NCI-H2029 treated with DMSO at 0.1 percent for 48 hours (cell line): ENCODE measurements at places on chromosomes 7 and 10.

GRCh38 chr10:95242581-95243317 lies 48.1 kb downstream of the PDLIM1 start:
- peak; percentile 4 for DNase-seq

GRCh38 chr10:8017277-8017676 lies 37.2 kb upstream of the GATA3 start:
- DNase-seq, result no peak

- DNase-seq, result no peak
Measured at GRCh38 chr7:101804967-101805366, 12.5 kb upstream of the CUX1 start.

DNA sequence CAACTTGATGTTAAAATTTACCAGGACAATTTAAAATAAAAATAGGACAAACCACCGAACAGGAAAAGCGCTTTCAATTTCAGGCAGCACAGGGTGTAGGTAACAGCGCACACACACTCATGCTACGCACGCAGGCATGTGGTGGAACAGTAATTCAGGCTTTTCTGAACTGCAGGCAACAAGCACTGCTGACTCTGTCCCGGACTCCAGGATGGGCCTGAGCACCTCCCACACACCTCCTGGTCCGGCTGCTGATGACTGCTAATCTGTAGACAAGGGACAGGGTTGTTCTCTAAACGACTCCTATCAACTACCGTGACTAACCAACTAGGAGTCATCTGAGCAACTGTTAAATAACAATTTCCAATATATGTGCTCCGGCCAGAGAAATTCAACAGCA lies 192.6 kb upstream of the FRMD4A start:
- no peak for DNase-seq

DNA sequence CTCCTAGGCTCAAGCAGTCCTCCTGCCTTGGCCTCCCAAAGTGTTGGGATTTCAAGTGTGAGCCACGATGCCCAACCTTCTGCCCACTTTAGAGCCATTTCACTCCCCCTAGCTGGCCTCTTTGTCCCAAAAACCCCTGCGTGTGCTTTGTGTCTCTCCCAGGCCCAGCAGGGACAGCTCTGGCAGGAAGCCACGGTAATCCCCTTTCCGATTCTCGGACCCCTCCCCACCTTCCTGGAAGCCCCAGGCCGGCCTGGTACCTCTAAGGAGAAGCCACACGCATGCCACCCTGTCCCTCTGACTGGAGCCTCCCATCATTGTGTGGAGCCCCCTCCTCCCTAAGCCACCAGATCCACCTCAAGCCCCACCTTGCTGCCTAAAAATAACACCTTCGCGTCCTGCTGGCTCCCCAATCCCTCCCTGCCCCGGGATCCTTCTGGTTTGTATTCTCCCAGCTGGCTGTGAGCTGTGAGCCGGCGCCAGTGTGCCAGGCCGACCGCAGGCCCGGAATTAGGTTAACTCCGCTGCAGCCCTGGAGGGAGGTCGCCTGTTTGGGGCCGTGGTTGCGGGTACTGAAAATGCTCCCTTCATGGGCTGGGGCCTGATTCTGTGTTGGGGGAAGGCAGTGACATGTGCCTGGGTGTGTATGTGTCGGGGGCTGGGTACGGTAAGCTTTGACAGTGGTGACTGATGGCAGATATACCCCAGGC lies 16.4 kb upstream of the SRRM3 start:
- no peak for DNase-seq

- no peak for DNase-seq
Measured at GRCh38 chr7:134440476-134440875, 18.4 kb downstream of the AKR1B1 start.

DNA sequence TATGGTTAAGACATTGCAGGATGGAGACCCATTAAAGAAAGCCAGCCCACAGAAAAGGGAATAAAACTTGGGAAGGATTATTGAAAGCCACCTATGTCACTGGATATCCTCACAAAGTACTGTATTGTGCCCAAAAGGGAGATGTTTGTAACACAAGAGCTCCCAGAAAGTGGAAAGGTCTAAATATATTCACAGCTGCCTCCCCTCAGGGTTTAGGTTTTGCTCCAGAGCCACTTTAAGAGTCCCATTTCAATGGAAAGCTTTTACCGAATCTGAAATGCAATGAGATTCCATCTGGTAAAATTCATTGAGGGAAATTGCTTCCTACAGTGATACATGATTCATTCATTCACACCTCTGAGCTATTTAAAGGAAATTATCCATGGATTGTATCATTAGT lies 176.4 kb downstream of the XPNPEP1 start:
- DNase-seq, result no peak

DNA sequence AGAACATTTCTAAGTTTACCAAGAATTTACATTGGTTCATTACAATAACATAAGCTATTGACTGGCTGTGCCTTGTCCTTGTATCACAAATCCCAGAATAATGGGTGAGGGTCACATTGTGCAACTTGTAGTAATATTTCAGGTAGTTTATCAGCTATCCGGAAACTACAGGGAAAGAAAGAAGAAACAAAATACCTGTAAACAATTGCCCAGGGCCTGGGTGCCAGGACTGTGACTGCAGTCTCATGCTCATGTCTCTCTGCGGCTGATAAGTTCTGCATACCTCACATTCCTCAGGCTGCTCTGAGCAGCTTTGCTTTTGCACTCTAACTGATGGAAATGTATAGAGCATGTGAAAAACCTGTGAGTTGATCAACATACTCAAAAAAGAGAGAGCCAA lies 131.8 kb upstream of the TRIM24 start:
- no peak for DNase-seq

- no peak for DNase-seq
Measured at GRCh38 chr10:11026773-11027172, 9.1 kb downstream of the CELF2 start.

DNA sequence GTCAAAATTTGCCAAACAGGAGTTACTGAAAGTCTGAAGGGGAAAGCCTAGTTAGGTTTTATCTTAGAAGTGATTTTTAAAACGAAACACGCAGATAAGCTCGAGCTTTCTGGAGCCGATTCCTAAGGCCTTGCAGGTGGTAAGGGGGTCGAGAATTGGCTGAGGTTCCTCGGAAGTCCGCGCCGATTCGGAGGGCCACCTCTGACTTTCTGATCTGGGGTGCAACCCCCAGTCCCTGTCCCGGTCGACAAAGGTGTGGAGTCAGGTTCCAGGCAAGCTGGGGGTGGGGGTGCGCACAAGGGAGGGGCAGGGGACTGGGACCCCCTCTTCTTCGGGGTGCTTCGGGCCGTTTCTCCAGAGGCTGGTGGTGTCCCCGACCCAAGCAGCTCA lies 701 bp upstream of the CUL1 start:
- no peak for DNase-seq

DNA sequence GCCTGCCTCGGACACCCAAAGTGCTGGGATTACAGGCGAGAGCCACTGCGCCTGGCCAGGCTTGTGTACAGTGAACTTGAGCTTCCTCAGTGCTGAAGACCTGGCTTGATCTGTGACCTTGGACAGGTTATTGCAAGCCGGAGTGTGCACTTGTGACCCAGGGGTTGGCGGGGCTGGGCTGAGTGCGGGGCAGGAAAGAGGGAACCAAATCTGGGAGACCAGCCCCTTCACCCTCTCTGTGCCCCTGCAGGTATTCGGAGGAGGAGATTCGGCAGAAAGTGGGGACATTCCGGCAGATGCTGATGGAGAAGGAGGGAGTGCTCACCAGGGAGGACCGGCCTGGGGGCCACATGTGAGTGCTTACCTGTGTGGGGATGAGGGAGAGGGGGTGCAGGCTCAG lies 46.2 kb downstream of the SRRM3 start:
- no peak for DNase-seq

GRCh38 chr7:67493366-67493765 lies 496.7 kb downstream of the TYW1 start:
- no peak for DNase-seq

GRCh38 chr10:110323503-110323902 lies 18.8 kb upstream of the SMNDC1 start:
- DNase-seq, result no peak

GRCh38 chr10:124644771-124645415 lies 99.3 kb downstream of the FAM53B start:
- DNase-seq, result no peak

- DNase-seq, result no peak
Measured at GRCh38 chr7:103718482-103719061, 270.9 kb downstream of the RELN start.

DNA sequence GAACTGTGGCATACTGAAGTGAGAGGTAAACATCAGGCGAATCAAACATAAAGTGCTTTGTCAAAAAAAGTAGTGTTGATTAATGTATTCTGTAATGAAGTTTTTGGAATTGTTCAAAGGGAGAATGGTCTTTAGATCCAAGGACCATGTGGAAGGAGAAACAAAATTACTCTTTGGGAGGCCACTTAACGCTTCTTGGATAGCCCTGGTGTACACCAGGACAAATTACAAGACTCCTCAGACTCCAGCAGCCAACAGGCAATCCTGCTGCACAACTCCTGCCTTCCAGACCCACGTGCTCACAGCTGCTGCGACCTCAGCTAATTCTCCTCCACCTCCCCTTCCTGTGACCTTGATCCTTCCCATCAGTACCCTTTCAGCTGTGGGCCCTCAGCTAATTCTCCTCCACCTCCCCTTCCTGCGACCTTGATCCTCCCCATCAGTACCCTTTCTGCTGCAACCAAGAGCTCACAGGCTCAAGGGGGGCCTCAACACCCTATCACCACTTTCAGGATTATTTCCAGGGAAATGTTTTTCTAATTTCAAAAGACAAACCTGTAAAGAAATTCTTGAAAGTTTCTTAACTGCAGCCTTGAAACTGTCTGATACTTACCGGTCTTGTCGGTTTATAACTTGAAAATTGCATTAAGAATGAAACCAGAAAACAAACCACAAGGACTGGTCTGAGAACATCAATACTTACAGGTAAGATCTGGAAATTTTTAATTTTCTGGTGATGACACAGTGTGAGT lies 29.7 kb upstream of the DDC start:
- DNase-seq, result no peak

DNA sequence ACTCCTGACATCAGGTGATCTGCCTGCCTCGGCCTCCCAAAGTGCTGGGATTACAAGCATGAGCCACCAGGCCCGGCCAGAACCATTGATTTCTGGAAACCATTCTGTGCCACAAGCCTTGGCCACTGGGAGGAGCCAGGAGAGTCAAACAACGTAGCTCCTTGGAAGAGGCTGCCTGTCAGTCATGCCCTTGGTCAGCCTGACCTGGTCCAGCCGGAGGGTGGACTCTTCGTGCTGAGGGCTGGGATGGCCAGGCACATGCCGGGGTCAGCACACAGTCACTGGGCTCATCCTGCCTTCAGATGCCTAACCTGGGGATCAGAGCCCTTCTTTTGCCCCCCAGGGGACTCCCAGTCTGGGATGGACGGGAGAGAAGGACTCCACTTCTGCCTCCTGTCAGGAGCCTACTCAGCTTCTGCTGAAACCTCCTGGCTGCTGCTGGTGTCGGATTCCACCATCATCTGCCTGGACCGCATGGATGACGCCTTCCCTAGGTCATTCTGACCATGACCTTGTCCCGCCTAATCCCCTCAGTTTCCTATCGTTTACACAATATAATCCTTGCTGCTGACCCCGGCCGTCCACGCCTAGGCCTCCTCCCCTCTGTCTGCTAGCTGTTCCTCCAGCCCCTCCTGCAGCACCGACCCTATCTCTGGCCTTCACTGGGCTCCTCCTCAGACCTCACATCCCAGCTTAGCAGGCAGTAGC lies 30.4 kb downstream of the TMEM270 start:
- no peak for DNase-seq

GRCh38 chr7:2670720-2671391 lies 17.1 kb upstream of the AMZ1 start:
- DNase-seq, result peak; percentile 44

DNA sequence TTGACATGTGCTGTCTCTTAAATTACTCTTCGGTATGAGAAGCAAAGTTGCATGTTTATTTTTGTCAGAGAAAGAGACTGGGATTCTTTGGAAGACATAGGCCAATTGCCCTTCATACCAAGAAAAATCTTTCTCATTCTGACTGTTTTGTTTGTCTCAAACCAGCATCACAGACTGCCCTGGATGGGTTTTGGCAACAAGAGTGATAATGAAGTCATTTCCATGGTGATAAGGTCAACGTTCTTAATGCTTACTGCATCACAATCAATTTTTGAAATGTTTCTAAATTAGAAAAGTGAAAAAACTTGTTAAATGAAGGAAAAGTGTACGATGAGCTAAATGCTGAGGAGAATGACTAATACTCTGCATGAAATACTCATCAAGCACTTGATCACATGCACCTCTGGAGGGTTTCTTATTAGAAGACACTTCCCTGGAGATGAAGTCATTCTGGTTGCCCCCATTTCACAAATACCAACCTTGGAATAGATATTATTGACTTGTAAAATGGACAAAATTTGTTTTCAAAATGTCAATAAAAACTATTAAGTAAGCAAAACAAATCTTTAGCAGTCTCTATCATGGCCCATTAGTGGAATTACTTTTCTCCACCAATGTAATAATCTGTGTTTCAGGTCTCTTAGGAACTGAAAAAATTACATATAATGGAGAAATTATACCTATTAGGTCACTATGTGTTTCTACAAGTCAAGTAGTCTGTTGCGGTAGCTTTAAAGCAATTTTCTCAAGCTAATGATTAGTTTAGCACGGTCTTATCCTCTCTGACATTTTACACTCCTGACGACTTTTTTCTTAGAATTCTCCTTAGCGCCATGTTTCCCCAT lies 19.9 kb upstream of the SEC61G start:
- DNase-seq, result no peak

GRCh38 chr7:7157177-7157886 lies 25.0 kb upstream of the C1GALT1 start:
- DNase-seq, result no peak

- no peak for DNase-seq
Measured at GRCh38 chr10:89019569-89020327, 29.1 kb downstream of the FAS start.

DNA sequence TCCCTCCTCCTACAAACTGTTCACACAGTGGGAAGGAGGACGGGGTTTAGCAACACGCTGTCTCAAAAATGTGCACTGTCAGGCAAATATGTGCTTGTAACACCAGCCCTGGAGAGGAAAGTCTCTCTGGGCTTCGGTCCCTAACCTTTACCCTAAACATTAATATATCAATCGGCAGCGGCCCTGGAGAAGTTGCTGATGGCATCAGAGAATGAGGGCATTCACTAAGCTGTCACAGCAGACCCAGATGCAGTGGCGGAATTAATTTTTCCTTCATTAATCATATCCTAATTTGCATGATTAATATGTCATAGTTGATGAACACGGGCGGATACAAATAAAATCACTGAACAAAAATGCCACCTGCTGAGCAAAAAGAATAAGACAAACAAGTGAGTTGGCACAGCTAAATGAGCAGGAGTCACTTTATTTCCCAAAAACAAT lies 45.2 kb upstream of the INSIG1 start:
- DNase-seq, result no peak

- no peak for DNase-seq
Measured at GRCh38 chr7:110894111-110894510, 196.8 kb upstream of the LRRN3 start.

- DNase-seq, result no peak
Measured at GRCh38 chr7:72704894-72705293, 123.1 kb downstream of the TYW1B start.

- DNase-seq, result no peak
Measured at GRCh38 chr10:95480901-95481491, 80.2 kb downstream of the SORBS1 start.

- no peak for DNase-seq
Measured at GRCh38 chr7:42253316-42253715, 16.3 kb upstream of the GLI3 start.
